ENCODE measurements at places on chromosomes 2 and 18. TPM values are rescaled to one million over a fixed set of nuclear protein-coding genes. Genes with fewer than 3 reads are reported as not detected.

The PKDCC gene
- 1.3 TPM for total RNA-seq

The ZC3H6 gene
- total RNA-seq = 2.6 TPM

The TGFA gene
- not detected for total RNA-seq

The TFCP2L1 gene
- total RNA-seq = 1.00 TPM

The SERPINB12 gene
- total RNA-seq = not detected

The PLEKHB2 gene
- 56.5 TPM for total RNA-seq

The HOXD8 gene
- not detected for total RNA-seq

The ABCG8 gene
- not detected for total RNA-seq

The STPG4 gene
- total RNA-seq = not detected

The ATP6V1B1 gene
- not detected for total RNA-seq

The TOGARAM2 gene
- total RNA-seq = not detected

The KCNE4 gene
- total RNA-seq = not detected

- no peak for DNase-seq
Measured at GRCh38 chr18:23504720-23505119, 1.4 kb downstream of the RMC1 start.

GRCh38 chr2:42867093-42868065, 75.0 kb upstream of the HAAO start:
- no peak for DNase-seq

- DNase-seq = no peak
Measured at GRCh38 chr18:21978546-21979170, 190.7 kb upstream of the GATA6 start.

DNA sequence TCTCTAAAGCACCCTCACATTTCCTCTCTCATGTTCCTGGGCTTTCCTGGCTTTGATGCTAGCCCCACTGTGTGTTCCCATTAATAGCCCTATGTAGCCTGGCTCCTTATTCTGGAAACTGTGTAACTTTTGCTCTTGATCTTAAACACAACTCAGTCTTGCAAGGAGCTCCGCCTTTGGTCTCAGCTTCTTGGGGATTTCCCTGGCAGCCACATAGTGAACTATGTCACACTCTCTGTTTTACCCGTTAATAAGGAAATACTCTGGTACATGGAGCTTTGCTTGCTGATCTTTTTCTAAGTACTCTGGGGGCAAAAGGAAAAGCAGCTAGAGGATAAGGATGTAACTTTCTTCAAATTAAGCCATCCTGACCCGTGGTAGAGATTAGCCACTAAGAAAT, 259.3 kb downstream of the NEDD4L start:
- DNase-seq = no peak

DNA sequence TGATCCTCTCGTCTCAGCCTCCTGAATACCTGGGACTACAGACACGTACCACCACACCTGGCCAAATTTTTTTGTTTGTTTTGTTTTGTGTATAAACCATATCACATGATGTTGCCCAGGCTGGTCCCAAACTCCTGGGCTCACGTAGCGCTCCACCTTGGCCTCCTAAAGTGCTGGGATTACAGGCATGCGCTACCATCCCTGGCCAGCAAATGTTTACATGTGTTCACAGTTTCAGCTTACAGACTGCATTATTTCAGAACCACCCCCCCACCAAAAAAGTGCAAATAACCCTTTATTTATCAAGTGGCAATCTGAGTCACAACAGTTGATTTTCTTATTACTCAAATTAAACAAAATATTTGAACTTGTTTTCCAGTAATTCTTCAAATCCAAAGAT, 54.3 kb downstream of the ABCA12 start:
- no peak for DNase-seq

GRCh38 chr2:145724311-145724898, 1204.5 kb upstream of the ZEB2 start:
- no peak for DNase-seq

- no peak for DNase-seq
Measured at GRCh38 chr18:36188916-36189315, 1.6 kb downstream of the MOCOS start.

GRCh38 chr2:179749210-179749609, 112.2 kb downstream of the ZNF385B start:
- no peak for DNase-seq

- DNase-seq = peak; percentile 40
Measured at GRCh38 chr2:20633794-20634506, 16.9 kb downstream of the HS1BP3 start.

GRCh38 chr2:10196110-10196892, 73.8 kb downstream of the RRM2 start:
- DNase-seq = no peak

DNA sequence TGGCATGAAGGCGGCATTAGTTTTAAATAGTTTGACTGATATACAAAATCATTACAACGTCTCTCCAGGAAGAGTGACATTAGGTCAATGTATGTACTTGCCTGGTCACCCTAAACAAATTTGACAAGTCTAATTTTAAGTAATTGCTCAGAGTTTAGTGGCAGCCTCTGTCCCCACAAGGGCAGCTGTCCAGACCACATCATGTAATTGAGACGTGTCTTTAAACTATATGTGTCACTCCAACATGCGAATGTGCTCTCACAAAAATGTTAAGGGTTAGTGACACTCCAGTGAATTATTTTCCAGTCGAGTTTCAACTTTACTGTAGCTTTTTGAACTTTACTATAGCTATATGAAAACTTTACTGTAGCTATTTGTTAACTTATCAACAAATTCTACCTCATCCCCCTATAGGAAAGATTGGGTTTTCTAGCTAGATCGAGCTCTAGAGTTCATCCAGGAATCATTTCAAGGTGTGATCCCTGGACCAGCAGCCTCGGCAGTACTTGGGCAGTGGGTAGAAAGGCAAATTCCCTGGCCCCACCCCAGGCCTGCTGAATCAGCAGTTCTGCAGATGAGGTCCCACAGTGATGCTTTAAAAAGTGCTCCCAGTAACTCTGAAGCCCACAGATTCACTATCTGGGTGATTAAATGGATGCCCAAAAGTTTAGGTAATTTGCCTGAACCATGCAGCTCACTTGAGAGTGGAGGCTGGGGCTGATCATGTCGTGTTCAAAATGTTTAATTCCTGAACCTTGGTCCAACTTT, 66.4 kb upstream of the POU3F3 start:
- no peak for DNase-seq

- DNase-seq = no peak
Measured at GRCh38 chr18:963276-963675, 58.6 kb downstream of the ADCYAP1 start.

GRCh38 chr2:240168546-240169361, 28.3 kb upstream of the OTOS start:
- DNase-seq = no peak

DNA sequence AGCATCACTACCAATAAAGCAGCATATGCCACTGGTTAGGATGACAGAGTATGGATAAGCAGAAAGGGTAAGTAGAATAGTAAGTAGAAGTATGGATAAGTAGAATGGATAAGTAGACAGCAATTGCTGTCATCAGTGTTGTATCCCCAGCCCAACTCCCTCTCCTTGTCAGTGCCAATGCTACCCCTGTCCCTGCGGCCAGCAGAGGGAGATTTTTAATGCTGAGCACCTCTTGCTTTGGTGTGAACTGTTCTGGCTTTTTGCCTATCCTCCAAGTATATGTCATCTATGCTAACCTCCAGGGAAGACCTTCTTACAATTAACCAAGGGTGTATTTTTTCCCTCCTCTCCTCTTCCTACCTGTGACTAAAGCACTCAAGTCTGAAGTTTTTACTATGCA, 136.7 kb upstream of the SPHKAP start:
- no peak for DNase-seq

DNA sequence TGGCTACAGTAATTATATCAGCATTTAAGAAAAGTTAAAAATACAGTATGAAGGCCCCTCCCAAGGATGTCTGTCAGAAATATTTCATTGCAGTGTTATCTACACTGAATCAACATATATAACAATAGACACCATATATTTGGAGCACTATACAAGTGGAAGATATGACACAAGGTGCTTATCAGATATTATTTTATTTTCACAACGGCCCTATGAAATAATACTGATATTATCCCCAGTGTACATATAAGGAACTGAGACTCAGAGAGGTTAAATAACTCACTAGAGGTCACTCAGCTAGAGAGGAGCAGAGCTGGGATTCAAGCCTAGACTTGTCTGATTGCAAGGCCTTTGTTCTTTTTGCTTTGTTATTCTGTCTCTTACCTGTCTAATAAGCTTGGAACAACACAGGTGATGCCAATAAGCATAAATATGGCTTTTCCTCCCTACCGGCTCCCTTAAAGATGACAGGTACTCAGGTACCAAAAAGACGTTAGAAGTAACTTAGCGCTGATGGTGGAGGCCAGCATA, 4.7 kb upstream of the SLC40A1 start:
- no peak for DNase-seq

GRCh38 chr2:168594778-168595177, 138.7 kb downstream of the CERS6 start:
- no peak for DNase-seq

GRCh38 chr18:57839942-57840381, 36.8 kb upstream of the ATP8B1 start:
- no peak for DNase-seq

GRCh38 chr2:155815851-155816250, 516.7 kb downstream of the NR4A2 start:
- peak; percentile 8 for DNase-seq

- DNase-seq = no peak
Measured at GRCh38 chr2:216807857-216808272, 52.0 kb downstream of the TNP1 start.

GRCh38 chr2:128414946-128415778, 96.5 kb upstream of the HS6ST1 start:
- no peak for DNase-seq

- no peak for DNase-seq
Measured at GRCh38 chr2:209610631-209611030, 161.0 kb upstream of the UNC80 start.

DNA sequence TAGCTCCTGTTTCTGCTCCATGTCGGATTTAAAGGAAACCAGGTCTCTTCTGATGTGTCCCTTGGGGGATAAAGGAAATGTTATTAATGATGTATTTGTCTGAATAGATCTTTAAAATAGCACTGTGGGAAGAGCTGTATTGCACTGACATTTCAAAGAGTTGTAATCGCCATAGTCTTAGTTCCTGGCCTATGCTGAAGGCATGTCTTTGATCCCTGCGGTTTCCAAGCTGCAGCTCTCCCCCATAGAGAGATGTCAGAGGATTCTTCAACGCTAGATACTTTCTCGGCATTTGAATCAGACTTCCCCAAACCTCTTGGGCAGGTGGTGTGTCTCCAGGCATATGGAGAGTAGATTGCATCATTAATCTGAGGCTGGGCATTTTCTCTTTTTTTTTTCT, 40.4 kb downstream of the NAT8 start:
- DNase-seq = no peak

DNA sequence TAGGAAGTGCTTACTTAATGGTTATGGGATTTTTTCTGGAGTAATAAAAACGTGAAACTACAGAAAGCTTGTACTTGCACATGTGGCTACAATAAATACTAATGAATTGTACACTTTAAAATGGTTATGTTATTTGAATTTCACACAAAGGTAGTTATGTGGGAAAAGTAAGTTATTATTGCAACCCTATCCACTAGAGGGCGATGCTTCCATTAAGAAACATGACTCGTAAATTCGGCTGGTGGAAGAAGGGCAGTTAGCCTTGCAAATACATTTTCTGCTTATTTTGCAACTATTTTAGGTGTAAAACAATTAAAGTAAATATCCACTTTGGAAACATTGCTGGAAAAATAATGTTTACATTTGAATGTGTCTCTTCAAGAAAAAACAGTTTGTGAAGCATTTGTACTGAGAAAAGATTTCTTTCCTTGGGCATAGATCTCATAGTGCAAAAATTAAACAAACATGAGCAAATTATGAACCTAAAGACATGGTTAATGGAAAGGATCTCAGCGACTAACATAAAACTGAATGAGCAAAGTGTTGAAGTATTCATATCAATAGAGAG, 68.1 kb upstream of the CSRNP3 start:
- DNase-seq = peak; percentile 26

DNA sequence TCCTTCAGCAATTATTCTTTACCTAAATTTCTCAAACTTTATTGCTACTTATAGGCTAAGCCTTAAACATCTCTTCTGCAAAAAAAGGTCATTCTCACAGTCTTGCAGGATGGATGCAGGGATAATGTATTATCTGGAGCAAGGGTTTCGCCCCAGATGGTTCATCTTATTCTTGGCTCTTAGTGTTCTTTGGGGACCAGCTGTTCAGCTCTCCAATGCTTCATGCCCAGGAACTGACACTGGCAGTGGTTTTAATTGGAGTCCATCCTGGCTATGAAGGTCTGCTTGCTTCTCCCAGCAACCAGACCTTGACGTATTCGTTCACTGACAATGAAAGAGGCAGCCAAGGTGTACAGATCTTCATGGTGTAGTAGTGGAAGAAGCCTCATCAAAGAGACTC, 331.9 kb downstream of the SLC8A1 start:
- DNase-seq = no peak

DNA sequence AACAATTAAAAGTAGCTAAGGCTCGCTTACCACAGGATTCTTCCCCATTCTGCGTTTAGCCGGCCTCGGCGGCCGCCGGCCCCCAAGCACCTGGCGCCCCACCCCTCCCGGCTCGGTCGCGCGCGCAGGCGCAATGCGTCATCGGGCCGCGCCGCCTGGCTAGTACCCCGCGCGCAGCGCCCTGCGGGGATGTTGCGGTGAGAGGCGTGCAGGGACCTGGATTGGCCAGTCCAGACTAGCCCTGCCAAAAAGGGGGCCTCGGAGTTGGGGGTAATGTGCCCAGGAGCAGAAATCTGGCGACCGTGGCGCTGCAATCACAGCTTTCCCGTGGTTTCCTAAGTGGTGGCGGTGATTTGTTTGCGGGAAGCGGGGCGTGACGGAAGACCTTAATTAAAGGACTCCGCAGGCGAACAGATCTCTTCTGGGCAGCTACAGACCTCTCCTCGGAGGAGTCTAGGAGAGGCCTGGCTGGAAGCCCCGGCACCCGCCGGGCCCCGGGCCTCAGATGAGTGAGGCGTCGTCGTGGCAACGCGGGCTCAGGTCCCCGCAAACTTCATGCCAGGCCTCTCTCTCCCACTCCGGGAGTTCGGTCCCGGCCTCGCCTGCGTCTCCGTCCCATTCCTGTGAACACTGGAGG, 606 bp downstream of the TMEM237 start:
- DNase-seq = peak; percentile 86

DNA sequence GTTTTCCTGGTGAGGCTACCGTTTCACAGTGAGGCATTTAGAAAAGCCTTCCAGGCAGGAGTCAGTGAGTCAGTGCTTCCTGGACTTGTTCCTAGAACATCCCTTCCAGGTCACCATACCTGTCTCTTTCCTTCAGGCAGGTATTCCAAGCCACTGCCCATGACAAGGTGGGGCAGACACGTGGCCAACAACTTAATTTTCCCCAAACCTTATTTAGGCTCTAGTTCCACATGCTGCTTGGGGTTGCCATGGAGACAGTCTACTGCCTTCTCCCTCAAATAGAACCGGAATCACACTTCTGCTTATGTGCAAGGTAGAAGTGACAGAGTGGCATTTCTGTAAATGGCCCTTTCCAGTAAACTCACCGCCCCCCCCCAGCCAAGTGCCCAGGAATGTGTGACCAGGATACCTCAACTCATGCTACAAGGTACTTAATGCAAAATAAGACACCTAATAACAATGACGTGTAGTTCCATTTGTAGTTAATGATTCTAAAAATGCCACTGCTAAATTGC, 258.3 kb downstream of the PRKCE start:
- DNase-seq = no peak

GRCh38 chr2:72934683-72935610, 17.6 kb downstream of the EMX1 start:
- DNase-seq = peak; percentile 67
